Right cardiac atrium (tissue), 5 donors: ENCODE measurements at places on chromosomes 6 and 20. TPM values are rescaled to one million over a fixed set of nuclear protein-coding genes. Genes with fewer than 3 reads are reported as not detected.

DLK2 gene
- polyA plus RNA-seq, result 1.1 TPM

KCNG1 gene
- 0.41 TPM for polyA plus RNA-seq

VEGFA gene
- 246 TPM for polyA plus RNA-seq

VSX1 gene
- polyA plus RNA-seq, result 0.27 TPM

FOXC1 gene
- 7.2 TPM for polyA plus RNA-seq

SMOC2 gene
- polyA plus RNA-seq, result 16.7 TPM

NUP153 gene
- 7.5 TPM for polyA plus RNA-seq

BPIFB1 gene
- polyA plus RNA-seq, result not detected

BCAS1 gene
- polyA plus RNA-seq, result 0.18 TPM

TTLL9 gene
- polyA plus RNA-seq, result 0.14 TPM

SYCP2 gene
- polyA plus RNA-seq, result 1.7 TPM

GMPR gene
- 123 TPM for polyA plus RNA-seq

LZTS3 gene
- polyA plus RNA-seq, result 16.8 TPM

OSER1 gene
- 27.4 TPM for polyA plus RNA-seq
